Stimulated activated CD8-positive, alpha-beta memory T cell treated with anti-CD3 and anti-CD28 coated beads, Interleukin-7, amount 100 ng/mL, for 4 hours (primary cell): ENCODE measurements at places on chromosomes 13 and 19.
A peak's percentile ranks its signal among the peaks of the same experiment; 100 is the strongest.

DNA sequence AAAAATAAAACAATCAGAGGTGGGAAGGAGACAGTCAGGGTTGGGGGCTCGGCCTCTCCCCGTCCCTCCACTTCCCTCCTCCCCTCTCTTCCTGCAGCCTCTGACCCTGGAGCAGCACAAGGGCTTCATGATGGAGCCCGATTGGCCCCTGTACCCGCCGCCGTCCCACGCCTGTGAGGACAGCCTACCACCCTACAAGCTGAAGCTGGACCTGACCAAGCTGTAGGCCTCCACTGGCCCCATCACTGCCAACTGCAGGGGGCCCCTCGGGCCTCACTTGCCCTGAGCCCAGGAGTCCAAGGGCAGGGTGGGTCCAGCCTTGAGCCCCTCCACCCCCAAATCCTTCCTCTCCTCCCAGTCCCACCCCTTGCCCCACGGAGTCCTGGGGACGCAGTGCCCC lies 7.6 kb downstream of the TMEM59L start:
- no peak for DNase-seq

DNA sequence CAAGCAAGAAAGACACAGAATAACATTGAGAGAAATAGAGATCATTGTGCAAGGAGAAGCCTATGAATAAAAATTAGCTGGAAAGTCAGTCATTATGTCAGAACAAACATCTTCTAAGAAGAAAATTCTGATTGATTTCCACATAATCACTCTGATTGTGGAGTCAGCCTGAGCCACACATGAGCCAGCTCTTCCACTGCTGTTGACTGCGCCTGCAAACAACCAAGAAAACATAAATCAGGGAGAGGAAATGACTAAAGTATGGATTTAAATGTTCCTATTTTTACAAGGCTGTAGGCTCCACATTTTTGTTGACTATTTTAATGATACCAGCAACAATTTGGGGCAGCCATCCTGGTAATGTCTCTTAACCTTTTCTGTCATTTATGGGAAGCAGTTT lies 962.3 kb downstream of the EFNB2 start:
- DNase-seq: no peak

- DNase-seq: no peak
These were observed 47.5 kb downstream of the NFIC start for GRCh38 chr19:3413796-3414327.

- no peak for DNase-seq
These were observed 17.9 kb upstream of the OR10H5 start for GRCh38 chr19:15769586-15769985.

- no peak for DNase-seq
These were observed 818.4 kb downstream of the DIAPH3 start for GRCh38 chr13:59345311-59345710.

DNA sequence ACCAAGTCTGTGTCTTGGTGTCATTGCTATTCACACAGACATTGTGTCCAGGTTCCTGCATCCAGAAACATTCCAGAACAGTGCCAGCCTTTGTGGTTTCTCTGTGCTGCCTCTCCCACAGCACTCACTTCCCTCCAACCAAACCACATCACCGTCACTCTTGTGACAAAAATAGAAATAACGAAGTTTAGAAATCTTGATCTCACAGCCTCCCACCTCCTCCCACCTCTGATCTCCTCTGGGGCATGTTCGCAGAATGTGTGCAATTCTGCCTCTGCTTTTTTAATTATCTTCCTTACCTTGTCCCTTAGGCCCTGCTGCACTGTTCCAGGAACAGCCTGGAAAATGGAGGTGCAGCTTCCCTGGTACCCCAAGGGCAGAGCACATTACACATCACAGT lies 8.7 kb upstream of the SERPINE3 start:
- DNase-seq: no peak

DNA sequence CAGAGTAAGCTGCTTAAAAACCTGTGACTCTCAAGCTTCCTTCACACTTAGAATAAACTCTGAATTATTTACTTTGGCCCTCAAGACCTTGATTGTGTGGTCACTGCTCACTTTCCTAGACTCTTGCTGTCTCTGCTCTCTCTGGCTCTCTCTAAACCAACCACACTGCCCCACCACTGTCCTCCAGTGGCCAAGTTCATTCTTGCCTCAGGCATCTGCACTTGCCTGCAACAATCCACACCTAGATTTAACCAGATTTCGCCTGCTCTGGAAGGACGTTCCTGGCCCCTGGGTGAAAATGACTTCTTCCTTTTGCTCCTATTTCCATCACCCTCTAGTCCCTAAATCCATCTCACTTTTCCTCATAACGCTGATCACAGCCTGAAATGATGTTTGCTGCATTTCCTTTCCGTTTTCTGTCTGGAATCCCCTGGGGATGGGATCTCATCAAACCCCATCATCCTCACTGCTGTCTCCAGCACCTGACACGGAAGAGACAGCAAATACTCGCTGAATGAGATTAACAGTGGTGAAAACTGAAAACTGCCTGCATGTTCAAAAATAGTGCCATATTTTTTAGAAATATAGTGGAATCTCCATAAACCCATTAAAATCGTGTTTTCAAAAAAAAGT lies 232.6 kb downstream of the UQCRFS1 start:
- DNase-seq: no peak

- DNase-seq: no peak
These were observed 58.6 kb upstream of the WASF3 start for GRCh38 chr13:26498656-26499601.

GRCh38 chr19:53873773-53874605 lies 6.3 kb downstream of the MYADM start:
- DNase-seq: no peak

DNA sequence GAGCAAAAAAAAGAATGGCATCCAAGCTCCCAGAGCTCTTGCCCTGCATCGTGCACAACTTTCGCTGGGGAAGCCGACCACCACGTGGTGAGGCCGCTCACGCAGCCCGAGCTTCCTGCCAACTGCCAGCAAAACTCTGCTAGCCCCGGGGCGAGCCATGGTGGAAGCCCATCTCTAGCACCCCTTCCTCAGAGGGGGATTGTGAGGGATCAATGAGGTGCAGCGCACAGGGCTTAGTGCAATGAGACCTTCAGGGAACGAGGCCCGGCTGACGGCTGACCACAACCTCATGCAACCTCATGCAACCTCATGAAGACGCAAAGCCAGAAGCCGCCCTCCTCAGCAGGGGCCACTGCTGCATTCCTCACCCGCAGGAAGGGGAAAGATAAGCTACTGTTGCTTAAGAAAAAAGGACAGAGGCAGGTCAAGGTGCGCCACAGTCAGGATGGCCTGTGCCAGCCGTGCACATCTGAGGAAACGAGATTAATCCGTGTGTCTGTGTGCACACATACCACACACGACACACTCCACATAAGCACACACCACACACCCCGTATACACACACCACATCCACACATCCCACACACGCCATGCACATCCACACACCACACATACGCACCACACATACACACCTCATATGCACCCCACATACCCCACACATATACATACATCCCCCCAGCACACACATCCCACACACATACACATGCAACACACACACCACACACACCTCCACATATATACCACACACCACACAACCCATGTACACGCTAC lies 9.6 kb downstream of the HSPBP1 start:
- no peak for DNase-seq

GRCh38 chr13:40994581-40995230 lies 24.4 kb downstream of the ELF1 start:
- no peak for DNase-seq

DNA sequence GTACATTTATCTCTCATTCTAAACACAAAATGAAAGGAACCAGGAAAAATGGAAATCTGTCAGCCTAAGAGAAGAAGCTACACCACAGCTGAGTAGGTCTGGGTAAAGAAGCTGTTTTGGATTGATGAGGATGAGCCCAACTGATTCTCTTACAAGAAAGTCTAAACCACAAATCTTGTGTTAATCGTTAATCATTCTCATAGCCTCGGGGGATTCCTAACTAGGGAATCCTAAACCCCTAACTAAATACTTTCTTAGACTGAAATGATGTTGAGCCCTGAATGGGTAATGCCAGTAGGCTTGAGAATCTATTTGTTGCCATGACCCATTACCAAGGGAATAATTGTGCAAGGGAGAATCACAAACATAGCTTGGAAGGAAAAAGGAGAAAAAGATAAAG lies 327.5 kb upstream of the SPRY2 start:
- no peak for DNase-seq

DNA sequence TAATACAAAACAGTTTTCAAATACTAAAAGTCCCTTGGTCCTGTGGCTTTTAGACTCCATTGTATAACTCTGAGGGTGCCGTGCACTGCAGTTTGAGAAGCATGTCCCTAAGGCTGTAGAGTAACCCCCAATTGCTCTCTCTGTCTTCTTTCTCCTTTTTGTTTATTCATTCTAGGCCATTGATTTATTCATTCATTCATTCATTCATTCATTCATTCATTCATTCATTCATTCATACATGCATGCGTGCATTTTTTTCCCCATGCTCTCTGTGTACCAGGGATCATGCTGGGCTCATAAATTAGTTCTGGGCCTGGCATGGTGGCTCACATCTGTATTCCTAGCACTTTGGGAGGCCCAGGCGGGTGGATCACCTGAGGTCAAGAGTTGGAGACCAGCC lies 19.3 kb downstream of the PRR22 start:
- no peak for DNase-seq

DNA sequence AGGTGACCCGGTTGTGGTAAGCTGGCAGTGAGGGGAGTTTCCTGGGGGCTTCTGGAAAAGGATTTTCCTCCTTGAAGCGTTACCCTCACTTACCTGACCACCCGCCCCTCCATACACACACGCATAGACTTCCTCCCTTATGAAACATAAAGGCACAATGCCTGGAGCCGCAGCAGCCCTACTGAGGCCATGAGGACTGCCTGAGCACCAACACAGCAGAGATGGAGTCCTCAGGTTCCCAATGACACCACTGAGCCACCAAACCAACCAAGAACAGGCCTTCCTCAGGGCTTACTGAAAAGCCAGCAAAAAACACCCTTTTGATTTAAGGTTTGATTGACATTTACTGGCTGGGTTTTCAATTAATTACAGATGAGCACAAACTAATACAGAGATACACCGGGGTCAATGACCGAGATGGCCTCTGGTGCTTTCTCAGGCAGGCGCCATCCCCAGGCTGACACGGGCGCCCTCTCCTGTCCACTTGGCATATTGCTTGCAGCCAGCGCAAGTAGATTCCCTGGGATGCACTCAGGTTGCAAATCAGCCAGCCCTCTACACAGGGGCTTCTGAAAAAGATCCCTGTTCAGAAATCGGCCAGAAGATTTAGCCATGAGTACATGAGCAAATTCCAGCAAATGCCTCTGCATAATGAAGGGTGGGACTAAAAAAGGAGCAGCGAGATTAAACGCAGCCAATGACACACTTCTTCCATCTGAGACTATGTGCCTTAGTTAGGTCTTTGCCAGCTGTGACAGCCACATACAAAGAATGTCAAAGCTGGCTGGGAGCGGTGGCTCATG lies 14.8 kb downstream of the OPA3 start:
- DNase-seq: peak; percentile 15

- DNase-seq: no peak
These were observed 31.8 kb downstream of the CACNG6 start for GRCh38 chr19:54023191-54023590.

DNA sequence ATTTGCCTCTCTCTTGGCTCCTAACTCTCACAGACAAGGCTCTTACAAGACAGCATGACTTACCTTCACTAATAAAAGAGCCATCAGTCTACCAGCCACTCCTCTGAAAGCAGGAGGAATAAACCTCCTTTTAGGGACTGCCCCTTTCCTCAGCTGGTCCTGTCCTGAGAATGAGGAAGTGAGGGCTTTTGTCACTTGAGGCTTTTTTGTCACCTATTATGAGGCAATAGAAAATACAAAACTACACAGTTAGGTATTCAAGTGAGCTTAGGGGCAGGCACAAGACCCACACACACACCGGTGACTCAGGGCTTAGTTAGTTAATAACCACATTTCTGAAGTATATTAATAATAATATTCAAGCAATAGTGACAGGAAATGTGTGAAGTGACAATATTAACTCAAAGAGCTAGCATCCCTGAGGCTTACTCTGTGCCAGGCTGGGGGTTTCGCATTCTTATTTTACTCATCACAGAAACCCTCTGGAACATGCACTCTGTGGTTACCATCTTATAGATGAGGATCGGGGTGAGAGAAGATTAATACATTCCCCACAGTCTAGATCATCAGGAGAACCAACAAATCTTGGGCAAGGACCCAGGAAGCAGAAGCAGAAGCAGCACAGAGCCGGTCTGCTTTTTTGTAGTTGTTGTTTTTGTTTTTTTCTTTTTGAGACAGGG lies 379.9 kb downstream of the LIG4 start:
- no peak for DNase-seq

DNA sequence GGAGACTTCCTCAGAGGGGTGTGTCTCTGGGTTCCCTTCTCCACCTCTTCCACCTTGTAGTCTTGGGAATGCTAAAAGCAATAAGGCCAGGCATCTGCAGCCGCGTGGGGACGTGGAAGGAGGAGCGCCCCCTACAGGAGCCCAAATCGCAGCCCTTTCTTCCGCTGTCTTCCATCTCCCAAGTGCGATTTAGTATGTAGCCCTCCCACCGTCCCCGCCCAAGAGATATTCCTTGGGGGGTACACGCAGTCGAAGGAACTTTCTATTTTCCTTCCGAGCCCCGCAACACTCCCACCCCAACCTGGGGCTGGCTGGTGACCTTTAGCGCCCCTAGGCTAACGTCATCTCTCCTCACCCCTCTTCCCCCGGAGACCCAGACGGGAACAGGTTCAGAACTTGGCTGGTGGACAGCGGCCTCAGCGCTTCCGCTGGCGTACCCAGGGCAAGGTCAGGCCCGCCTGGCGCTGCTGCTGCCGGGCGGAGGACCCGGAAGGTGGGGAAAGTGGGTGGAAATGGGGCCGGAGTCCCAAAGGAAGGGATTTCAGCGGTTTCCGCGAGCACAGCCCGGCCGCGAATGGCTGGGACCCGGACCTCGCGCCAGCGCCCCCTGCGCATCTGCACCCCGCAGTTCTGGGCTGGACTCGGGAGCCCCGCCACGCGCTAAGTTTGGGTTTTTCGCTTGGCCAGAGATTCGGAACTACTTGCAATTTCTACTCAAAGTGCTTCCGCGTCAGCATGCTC lies 2.1 kb upstream of the PCDH8 start:
- DNase-seq: no peak

DNA sequence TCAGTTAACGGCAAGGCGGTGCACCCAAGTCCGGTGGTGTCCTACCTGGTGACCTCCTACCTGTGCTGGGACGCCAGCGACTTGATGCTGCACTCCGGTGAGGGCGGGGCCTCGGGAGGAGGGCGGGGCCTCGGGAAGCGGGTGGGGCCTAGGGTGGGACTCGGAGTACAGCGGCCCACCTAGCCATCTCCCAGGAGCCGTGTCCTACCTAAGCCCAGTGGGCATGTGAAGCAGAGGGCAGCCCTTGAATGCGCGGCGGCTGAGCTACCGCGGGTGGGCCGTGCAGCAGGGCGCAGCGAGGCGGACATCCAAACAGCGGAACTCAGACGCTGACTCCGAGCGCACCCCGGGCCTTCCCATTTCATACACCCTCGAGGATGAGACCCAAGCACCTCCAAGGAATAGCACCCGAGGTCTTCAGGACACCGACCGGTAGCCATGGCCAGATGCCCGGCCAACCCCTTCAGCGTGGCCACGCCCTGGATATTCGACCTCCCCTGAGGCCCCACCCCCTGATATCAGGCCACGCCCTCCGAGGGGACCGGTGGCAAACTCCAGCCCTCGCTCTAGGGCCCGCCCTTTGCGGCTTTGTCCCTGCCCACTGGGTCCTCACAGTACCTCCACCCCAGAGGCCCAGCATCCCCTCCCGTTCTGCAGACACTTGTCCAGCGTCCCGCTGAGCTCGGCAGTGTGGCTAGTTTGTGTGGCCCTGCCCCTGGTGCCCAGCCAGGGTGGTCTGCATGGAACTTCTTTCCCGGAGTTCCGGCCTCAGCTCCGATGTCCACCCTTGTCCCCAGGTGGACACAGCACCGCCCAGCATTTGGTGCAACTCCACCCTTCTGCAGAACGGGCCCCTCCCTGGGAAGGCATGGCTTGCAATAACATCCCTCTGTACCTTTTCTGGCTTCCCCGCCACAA lies 5.4 kb downstream of the KLK1 start:
- DNase-seq: no peak
